ENCODE measurements at places on chromosomes 7 and 10.

DNA sequence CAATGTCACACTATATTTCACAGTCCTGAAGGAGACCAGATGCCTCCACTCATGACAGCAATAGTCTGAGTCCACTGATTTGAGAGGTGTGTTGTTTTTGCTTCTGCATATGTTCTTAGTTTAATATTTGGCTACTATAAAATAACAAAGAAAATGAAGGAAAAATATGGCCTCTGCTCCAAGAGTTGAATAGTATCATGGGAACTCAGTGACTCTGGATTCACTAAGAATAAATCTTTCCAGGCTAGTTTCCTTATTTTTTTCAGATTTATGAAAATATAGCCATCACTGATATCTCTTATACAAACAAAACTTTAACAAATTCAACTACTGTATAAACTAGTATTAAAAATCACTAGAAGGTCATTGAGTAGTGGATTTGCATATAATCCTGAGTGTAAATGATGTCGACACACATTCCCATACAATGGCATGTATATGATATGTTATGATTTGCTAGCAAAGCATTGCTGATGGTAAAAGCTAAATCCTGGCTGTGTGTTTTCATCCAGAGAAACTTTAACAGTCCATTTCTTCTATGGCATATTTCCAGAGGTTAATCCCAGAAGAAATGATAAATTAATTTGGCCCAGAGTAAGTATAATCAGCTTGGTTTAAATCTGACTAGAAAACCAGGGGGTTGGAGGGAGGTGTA, 66.0 kb upstream of the VIPR2 start:
- no peak for DNase-seq

GRCh38 chr10:99965700-99966099, 44.0 kb downstream of the DNMBP start:
- DNase-seq: no peak

DNA sequence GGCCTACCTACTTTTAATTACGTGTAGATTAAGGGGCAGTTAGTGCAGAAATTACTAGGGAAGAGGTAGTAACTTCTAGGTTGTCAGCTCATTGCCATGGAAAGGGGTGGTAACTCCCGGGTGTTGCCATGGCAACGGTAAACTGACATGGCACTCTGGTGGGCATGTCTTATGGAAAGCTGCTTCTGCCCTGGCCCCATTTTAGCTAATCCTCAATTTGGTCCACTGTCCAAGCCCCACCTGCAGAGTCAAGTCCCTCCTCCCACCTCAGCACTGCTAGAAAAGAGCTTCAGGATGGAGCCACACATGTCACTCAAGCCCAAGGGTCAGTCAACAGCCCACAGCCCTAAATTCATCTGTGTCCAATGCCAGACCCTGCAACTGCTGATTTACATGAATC, 7.5 kb upstream of the ZKSCAN1 start:
- DNase-seq: no peak

DNA sequence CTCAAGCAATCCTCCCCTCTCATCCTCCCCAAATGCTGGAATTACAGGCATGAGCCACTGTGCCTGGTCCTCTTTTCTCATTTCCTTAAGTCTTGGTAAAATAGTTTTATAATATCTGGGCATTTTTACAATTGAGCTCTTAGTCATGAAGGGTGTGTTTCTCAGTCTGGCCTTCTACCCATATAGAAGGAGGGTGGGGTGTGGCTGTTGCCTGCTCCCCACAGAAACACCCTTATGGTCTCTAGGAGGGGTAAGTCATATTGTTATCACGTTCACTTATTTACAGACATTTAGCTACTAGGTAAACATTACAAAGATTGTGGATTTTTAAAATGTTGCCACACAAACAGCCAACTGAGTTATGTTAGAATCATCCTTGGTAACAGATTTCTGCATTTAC, 6.7 kb upstream of the OTUD1 start:
- DNase-seq: no peak

GRCh38 chr10:123795846-123796590, 95.6 kb downstream of the CPXM2 start:
- DNase-seq: no peak

DNA sequence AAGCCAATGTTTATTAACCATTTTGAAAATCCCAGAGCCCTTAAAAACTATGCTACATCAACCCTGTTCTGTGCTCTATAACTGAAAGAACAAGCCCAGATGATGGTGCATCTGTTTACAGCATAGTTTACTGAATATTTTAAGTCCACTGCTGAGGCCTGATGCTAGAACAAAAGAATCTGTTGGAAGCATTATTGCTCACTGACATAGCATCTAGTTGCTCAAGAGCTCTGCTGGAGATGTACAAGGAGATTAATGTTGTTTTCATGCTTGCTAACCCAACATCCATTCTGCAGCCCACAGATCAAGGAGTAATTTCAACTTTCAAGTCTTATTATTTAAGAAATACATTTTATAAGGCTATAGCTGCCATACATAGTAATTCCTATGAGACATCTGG, 181.3 kb upstream of the FEZF1 start:
- DNase-seq: no peak

DNA sequence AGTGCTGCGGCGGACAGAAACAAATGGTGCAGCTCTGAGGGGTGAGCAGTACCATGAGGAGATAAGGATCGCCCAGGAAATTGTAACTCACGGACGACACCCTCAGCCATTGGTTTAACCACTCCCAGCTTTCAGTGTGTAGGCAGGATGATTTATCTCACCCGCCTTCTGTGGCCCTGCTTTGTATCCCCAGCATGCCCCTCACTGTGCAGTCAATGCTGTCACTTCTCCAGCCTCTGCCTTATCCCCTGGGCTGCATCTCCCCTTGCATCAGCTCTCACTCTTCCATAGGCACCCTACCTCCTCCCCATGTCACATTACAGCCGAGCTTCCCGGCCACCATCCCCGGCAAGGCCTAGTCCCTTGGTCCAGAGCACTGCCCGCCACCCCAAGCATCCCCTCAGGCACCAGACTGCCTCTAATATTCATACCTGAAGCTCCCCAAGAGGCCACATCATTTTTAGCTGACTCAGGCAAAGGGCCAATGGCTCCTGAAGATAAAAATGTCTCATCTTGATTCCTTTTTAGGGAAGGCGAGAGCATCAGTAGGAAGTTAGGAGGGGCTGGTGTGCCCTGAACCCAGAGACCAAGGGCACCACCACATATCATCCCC, 77.1 kb downstream of the CARD11 start:
- DNase-seq: no peak

DNA sequence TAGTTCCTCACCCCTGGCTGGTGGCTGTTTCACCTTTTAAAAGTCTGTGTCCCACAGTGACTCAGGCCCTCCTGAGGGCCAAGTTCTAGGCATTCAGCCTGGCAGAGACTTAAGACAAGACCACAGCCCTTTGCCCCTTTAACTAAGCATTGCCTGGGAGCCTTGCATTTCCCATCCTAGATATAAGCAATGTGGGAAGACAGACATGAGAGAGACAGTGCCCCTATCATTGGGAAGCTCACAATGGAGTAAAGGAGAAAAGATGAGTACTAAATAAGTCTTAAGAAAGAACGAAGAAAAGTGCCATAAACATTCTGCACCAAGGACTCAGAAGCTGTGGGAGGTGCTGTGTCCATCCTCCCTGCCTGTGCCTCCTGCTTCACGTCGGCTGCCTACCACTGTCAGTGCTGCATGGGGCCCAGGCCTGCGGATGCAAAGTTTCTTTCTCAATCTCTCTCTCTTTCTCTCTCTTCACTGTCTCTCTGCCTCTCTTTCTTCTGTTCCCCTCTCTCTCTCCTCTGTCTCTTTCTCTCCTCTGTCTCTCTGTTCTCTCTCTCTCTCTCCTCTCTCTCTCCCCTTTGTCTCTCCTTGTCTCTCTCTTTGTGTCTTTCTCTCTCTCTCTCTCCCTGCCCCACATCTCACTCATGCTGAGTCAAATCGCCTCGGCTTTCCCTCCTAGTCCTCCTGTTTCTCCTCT, 21.5 kb downstream of the GPRIN2 start:
- DNase-seq: no peak

- no peak for DNase-seq
These were observed 15.4 kb upstream of the MYL7 start for GRCh38 chr7:44156453-44157010.

GRCh38 chr10:86372119-86372783, 5.7 kb upstream of the GRID1 start:
- DNase-seq: no peak

DNA sequence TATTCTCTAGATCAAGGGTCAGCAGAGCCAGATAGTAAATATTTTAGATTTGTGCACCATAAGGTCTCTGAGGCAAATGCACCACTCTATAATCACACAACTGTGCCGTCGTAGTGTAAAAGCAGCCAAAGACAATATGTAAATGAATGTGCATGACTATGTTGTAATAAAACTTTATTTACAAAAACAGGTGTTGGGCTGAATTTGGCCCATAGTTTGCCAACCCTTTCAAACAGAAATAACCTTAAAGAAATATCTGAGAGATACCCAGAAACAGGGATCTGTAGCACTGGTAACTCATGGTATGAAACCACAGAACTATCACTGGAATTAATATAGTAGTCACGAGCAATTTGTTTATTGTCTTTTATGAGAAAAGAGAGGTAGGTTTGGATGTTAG, 86.0 kb downstream of the ARID5B start:
- DNase-seq: no peak

- DNase-seq: no peak
These were observed 148.1 kb upstream of the GDF10 start for GRCh38 chr10:47151920-47152319.

DNA sequence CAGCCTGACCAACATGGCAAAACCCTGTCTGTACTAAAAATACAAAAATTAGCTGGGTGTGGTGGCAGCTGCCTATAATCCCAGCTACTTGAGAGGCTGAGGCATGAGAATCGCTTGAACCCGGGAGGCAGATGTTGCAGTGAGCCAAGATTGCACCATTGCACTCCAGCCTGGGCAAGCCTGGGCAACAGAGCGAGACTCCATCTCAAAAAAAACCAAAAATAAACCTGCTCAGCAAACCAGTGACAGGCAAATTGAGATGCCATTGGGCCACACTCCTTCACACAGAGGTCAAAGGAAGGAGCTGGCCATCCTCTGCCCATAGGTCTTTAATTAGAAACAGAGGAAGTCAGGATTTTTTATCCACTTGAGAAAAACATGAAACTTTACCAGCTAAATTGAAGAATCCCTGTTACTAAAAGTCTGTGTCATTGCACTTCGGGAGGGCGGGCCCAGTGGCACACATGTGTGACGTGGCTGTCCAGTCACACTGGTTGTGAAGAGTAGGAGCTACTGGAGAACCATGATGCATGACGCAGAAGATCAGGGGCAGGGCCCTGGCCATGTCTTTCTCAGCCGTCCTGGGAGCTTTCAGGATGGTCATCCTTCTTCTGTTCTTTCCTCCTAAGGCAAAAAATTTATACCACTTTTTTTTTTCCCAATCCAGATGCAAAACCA, 118.3 kb upstream of the ZNF438 start:
- DNase-seq: no peak

DNA sequence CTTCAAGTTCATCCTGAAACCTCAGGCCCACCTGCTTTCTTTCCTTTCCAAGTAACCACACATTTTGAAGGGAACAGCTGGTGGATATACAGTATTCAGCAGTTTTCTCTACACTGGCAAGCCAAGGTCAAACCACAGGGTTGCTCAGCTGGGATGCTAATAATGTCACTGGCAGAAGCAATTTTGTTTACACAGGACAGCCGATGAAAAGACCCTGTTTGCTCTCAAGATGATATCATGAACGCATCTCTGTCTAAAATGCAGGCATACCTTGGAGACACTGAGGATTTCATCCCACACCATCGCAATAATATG, 186.2 kb downstream of the USP6NL start:
- DNase-seq: no peak

DNA sequence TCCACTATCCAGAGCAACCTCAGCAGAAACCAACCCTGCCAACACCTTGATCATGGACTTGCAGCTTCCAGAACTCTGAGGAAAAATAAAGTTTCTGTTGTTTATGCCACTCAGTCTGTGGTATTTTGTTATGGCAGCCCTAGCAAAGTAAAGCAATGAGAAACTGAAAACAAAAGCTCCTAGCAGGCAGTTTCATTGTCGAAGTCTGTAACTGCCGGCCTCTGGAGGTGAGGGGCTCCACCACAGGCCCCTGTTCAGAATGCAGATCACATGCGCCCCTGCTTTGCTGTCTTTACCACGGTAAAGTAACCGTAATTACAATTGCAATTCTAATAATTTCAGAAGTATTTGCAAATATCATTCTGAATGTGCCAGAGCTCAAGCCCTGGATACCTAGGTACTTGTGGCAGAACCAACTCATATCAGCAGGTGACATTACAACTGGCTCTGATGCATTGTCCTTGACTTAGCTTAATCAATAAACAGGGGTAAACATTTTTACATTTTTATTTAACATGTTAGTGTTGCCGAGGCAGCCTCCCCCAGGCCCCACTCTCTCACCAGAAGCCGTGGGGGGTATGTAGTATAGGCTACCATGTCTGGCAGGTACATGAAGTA, 193.2 kb downstream of the ELMO1 start:
- no peak for DNase-seq

DNA sequence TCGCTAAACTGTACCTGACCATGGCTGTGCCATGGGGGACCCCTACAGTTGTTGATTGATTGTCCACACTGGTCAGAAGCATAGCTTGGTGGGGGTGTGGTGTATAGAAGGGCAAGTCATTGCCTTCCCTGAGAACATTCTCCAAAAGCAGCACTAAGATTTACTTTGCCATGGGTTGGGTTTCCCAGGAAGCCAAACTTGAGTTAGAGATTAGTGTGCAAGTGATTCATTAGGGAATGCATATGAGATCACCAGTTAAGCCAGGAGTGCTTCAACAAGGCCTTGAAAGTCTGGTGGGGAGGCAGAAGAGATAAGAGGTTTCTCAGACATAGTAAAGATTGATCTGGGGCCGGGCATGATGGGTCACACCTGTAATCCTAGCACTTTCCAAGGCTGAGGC, 21.4 kb upstream of the TPST1 start:
- no peak for DNase-seq

DNA sequence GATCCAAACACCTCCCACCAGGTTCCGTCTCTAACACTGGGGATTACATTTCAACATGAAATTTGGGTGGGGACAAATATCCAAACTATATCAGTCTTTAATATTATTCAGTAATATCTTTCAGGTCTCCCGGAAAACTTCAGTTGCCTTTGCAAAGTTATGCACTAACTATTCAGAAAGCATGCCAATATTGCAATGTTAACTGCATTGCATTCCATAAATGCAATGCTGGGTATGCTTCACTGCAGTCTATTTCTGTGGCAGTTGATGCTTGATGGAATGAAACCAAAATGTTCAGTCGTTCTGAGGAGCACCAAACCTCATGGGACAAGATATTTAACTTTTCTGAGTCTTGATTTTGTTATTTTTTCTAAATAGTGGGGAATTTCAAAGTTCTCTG, 147.5 kb downstream of the SLC16A9 start:
- no peak for DNase-seq

DNA sequence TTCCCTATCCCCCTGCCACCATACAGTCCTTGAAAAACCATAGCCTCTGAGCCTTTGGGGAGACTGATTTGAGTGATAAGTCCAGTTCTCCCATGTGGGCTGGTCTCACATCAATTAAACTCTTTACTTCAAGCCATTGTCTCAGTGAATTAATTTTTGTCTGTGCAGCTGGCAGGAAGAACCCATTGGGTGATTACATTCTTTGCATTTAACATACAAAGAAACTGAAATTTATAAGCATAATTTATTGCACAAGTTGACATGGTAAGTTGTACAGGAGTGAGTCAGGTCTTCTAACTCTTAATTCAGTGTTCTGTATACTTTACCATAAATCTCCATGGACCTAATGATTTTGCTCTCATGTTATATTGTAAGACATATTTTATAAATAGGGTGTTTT, 1613.0 kb upstream of the LRRTM3 start:
- DNase-seq: no peak

GRCh38 chr7:36006636-36007229, 146.3 kb upstream of the EEPD1 start:
- no peak for DNase-seq

GRCh38 chr10:31000867-31001266, 30.8 kb downstream of the ZNF438 start:
- no peak for DNase-seq

Measured in C1 segment of cervical spinal cord (tissue), 14 donors.